ENCODE measurements at places on chromosomes 13 and 19.

DNA sequence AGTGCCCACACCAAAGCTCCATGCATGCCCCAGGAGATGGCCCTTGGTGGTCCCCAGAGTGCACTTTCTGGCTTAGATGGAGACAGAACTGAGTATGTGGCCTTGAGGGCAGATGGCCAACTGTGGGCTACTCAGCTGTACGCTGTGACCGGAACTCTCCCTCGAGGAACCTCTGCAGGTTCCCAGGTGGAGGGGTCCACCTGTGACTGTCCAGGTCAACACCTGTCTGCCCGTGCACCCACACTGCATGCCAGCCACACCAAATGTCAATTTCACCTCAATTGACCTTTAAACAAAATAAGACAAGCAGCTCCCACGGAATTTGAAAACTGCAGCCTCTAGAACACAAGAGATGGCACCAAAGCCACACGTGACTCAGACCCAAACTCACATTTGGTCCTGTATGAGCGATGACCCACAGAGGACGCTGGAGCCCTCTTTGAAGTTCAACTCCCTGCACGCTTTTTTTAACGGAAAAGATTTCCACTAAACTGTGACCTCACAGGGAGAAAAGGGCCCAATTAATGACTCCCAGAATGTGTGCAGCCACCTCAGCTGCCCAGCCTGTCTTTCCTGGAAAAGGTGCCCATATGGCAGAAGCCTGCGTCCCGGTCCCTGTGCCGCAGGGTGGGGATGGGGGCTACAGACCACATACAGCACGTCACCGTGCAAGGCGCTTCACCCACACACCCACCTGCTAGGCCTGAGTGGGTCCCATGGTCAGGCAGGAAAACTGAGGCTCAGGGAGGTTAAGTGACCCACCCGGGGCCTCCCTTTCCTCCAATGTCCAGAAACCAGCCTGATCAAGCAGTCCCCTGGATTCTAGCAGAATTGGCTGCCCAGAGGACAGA is 47.7 kb downstream of the KLF2 start:
- DNase-seq: no peak

DNA sequence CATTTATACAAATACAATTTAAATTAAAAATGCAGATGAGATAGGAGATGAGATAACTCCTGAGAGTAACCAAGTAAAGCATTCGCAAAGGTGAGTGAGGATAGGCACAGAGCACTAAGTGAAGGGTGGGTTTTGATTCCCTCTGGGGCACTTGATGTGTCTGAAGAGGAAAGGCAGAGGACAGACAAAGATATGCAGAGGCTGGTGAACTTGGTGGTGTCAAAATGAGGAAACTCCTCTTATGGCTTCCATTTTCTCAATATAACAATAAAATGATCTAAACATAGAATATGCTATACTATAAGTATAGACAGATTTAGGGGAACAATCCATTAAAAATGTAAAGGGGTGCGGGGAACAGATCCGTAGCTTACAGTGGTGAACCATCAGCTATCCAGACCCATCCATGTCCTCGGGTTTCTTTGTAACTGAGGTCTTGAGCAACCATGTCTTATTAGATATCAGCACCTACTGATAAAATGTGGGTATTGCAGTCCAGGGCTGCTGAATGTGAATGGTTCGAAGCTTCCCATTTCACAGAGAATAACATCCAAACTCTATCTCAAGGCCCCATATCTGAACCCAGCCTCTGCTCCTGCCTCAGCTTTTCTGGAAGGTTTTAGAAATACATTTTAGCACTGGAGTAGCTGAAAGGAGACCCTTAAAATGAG is 73.9 kb upstream of the SLC10A2 start:
- DNase-seq: no peak

DNA sequence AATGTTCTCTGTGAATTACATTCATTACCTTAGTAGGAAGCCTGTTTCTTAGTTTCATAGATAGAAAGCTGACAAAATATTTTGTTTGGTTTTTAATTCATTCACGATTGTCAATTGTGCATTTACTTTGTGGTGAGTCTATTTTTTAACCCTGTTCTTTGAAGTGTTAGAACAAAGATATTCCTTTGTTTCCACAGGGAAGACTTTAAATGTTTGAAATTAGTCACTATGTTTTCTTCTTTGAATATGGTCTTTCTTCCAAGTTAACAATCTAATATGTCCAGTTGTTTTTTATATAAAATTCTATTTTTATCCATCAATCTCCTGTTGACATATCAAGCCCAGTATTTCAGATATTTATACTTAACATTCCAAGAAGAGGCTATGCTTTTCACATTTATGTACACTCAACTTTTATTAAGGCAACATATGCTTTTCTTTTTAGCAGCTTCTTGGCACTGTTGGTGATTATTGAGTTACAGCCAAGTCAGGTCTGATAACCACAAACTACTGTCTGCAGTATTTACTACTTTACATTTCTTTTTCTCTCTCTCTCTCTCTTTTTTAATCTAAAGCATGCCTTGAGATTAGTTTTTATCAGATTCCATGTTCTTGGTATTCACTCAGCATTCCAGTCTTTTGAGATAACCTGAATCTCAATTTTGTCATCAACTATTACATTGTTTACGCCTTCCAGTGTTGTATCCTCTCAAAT is 812.8 kb upstream of the SLC10A2 start:
- no peak for DNase-seq

GRCh38 chr19:46475986-46476385 is 4.6 kb upstream of the PNMA8A start:
- no peak for DNase-seq

DNA sequence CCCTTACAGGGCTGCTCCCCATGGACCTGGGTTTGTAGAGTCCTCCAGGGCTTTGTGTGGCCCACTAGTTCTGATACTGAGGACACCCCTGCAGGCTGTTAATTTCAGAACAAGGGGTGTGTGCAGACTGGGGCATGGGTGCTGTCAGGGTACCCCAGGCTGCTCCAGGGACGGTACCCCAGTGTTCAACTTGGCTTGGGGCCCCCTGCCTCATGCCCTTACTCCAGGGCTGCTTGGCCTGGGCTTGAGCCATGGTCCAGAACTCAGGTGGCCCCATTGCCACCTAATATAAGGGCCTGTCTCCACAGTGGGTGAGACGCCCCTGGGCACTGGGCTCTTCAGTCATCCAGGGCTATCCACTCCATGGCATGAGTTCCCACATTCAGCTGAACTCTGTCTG is 1417.6 kb downstream of the UQCRFS1 start:
- no peak for DNase-seq

Measured in cortex of kidney (tissue), 1 donor.